T-helper 22 cell (primary cell): ENCODE measurements at places on chromosomes 1 and 21.

- no peak for DNase-seq
These were observed 45.5 kb upstream of the AIM2 start for GRCh38 chr1:159122005-159122621.

DNA sequence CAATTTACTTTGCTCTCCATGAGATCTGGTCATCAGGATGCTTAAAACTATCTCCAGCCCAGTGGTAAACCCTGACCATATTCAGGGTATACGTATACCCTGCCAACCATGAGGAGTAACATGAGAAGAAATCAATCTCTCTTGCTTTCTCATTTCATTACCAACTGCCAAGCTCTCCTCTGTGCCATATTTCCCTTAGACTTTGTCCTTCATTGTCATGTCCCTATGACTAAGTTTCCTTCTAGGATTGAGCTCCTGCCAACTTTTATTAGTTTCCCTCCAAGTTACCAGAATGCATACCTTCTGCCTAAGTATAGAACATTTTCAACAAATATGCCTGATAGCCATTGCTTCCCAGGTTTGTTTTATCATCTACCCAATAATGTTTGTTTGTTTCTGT is 1113.9 kb upstream of the B3GALT2 start:
- no peak for DNase-seq

DNA sequence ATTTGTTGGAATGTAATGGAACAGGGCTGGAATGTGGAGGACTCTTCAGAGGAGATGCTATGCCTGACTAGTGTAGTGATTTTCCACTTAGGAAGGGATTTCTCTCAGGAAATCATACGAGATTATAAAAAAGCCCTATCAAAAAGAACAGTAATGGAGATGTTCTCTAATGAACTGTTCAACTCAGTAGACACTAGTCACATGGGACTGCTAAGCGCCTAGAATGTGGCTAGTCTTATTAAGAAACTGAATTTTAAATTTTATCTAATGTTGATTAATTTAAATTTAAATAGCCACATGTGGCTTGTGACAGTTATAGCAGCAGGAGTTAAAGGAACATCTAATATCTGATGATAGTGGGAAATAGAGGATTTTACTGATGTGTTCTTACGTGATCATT is 94.0 kb downstream of the SLC35F3 start:
- no peak for DNase-seq

GRCh38 chr1:115275216-115275615 is 62.8 kb downstream of the NGF start:
- DNase-seq: no peak

DNA sequence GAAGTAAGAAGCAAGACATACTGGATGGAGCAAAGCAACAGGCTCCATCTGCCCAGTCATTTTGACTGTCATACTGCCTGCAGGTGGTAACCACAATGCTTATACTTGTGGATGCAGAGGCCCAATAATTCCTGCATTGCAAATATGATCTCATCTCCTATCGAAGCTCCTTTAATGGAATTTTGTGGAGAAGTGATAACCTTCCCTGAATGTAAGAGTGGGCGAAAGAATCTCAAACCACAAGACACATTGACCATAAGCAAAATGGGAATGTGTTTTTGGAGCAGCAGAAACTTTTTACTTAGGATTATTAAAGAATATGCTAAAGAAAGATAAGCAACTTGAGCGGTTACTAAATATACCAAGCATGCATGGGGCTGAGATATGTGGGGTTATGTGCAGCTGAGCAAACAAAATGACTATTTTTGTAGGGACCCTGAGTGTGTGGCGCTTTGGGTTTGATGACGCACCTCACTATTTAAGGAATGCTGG is 77.4 kb upstream of the BACH1 start:
- DNase-seq: no peak

DNA sequence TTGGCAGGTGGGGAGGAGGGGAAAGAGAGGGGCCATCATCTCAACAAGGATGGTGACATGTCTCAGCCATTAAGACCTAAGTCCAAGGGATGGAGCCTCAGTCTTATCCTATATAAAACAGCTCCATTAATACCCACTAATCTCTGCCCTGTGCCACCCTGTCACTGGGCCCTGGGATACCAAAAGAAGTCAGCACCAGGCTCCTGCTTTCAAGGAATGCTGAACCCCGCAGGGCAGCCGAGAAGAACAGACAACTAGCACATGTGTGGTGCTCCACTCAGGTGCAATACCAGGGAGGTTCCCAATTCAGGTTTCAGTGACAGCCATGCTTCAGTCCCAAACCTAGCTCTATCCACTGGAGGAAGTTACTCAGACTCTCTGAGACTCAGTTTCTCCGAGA is 128.4 kb downstream of the GRIK3 start:
- DNase-seq: no peak

DNA sequence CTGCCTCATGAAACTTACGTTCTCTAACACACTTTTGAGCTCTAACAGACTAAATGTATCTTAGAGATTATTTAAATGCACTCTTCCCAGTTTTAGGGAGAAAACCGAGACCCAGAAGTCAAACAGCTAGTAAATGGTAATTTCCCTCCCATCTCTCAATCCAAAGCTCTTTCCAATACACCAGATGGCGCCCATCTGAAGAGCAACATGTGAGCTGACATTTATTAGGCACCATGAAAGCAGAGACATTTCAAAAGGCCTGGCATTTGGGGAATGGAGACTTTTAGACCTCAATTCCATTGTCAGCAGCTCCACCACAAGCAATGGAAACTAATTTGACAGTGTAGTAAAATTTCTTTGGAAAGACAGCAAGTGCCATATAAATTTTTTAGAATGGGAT is 191.4 kb downstream of the DAB1 start:
- DNase-seq: no peak

GRCh38 chr1:95532335-95532734 is 298.3 kb downstream of the RWDD3 start:
- no peak for DNase-seq

DNA sequence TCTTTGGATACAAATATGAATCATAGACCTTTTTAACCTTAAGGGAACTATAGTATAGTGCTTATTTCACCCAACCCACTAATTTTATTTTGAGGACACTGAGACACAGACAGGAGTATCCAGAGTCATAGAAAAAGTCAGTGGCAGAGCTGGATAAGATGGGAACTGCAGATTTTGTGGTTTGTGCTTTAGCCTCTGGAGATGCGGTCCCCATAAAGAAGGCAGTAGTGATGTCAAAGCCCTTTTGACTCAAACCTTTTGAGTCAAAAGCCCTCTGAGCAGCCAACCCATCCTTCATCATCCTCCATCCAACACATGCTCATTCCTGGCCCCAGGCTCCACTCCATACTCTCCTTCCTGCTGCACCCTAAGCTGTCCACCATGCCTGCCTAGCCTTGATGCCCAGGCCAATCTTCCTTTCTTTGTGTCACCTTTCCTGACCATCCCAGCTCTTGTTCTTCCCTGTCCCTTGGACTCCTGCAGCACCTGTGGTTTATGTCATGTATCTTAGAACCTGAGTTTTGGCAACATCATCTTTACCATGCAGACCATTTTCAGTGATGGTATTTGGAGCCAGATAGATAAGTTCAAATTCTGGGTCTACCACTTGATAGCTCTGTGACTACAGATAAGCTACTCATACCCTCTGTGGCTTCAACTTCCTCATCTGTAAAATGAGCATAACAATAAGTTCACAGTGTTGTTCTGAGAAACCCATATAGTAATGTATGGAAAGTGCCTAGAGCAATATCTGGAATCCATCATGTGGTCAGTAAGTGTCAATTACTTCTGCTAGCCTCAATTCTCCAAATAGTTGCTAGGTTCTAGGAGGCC is 20.1 kb downstream of the SLAMF1 start:
- DNase-seq: no peak

- no peak for DNase-seq
These were observed 29.4 kb downstream of the TMPRSS2 start for GRCh38 chr21:41478319-41479177.

DNA sequence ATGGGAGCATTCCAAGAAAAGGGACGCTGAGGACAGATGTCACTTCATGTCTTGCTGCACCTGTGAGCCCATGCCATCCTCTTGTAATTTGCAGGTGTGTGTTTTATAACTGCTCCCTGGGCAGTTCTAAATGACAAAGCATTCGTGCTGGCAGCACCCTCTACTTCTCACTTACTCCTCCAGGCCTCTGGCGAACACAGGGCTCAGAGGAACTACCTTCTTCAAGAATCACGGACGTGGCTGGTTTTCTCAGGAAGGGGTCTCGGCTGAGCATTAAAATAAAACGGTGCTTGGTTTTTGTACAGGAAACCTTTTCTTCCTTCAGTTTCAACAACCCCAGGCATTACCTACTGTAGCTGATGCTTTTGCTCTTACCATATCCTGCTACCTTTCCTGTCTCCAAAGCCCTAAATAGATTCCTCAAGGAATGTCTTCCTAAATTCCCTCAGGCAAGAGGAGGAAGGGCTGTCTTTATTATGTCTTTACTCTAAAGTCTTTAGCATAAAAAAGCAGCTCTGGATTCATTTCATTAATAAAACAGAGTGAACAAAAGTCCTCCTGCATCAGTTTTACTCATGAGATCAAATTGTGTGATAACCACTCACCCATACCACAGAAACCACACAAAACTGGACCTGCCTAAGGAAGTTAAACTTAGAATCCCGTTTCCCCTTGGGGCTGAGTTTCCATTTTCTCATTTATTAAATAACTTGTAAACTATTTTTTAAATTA is 79.0 kb upstream of the MAP10 start:
- DNase-seq: no peak

DNA sequence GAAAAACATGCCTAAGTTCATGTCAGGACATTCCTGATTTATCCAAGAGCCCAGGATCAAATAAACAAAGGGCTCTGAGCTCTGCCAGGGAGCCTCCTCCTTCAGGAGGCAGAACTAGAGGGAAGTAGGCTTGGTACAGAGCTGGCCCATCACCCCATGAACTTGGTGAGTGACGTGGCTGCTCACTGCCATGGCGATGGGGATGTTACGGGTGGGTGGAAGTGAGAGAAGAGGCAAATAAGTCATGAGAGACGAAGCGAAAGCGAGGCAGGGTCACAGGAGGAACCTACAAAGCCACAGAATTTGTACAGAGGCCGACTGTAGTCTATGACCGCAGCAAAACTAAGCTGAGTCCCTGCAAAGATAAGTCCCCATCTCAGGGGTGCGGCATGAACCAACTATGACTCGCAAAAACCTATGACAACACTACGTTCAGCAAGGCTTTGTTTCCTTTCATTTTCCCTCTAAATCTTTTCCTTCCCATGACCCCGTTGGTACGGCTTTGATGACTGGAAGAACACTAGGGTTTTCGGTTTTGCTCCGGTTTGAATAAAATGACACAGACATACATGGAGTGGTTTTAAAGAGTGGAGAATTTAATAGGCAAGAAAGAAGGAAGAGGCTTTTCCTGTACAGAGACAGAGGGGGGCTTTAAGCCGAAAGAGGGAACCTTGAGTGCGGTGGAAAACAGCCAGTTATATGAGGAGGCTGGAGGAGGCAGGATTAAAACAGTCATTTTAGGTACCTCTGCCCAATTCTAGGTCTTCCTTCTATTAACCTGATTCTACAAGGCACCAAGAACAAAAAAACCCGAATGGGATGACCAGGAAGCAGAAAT is 74.1 kb downstream of the CD46 start:
- DNase-seq: peak; percentile 77

GRCh38 chr1:29576510-29576909 is 340.2 kb downstream of the PTPRU start:
- no peak for DNase-seq

DNA sequence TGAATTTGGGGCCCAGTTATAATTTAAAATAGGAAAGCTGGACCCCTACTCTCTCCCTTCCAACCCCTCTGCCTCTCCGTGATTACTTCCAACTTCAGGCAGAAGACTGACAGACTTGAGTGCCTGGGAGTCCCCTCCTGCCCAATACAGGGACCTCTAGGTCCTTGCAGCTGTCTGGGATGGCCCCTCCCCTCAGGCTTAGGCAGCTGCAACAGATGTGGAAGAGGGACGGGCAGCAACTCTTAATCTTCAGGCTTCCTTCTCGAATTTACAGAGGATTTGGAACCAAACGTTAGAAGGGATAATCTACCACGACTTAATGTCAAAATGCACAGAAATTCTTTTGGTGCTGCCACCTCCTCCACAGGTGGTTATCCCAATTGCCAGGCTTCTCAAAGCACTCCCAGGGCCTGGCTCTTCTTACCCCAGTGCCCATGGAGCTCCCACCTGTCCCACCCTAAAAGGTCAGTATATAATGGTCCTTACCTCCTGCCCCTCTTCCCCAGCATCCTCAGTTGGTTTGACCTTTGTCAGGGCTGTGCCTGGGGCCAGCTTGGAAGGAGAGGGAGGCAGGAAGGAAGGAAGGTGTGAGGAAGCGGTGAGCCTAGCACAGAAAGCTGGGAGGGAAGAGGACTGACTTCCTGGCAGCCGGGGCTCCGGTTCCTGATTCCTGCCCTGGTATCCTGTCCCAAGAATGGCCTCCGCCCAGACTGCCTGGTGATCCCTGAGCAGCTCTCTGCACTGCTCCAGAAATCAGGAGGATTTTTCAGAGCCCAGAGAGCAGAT is 2.8 kb downstream of the PEA15 start:
- no peak for DNase-seq

DNA sequence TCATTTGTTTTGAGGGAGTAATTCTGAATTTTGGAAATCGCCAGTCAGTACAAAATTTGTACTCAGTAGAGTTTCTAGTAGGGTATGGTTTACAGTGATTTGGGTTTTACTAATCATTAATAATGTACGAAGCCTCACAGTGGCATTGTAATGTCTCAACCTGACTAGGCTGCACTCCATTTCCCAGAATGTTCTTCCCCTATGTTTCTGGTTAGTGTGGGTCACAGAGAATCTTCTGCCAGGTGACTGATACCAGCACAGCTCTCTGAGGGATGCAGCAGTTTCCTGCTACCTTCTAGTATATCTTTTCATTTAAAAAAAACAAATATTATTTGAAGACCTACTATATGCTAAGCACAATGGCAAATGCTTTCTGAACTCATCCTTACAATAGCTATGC is 112.9 kb downstream of the PTPN14 start:
- no peak for DNase-seq
